ENCODE measurements at places on chromosomes 5 and 9.

GRCh38 chr9:26775391-26775790 is 117.2 kb downstream of the CAAP1 start:
- no peak for DNase-seq

DNA sequence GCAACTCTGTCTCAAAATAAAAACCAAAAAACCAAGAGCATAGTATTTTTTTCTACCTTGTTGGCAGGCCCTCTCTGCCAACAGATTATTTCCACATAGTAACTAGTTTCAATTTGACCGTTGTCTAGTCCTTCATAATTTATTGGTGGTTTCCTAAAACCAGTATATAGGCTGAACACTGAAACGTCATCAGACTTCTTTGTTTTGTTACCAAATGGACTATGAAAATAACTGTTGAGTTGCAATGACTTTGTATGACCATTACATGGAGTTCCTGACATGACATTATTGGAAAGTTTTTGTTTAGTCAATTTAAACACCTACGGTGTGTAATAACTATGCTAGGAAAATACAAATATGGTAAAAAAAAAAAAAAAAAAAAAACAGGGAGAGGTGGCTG is 1.7 kb downstream of the AGGF1 start:
- no peak for DNase-seq

DNA sequence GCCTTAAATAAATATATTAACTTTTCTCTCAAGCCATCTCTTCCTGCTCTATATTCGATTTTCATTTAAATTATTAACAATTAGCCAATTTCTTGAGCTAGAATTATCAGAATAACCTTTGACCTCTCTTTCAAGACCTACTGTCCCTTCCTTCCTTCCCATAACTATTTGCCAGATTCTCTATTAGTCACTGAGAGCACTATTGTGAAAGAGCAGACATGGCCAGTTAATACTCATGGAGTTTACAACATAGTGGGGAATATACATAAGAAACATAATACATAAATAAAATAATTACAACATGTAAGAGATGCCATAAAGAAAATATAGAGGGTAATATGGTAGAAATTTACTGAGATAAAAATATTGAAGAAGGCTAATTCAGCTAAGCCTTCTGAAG is 72.1 kb upstream of the CHD1 start:
- DNase-seq, result no peak

GRCh38 chr9:89732295-89732938 is 127.6 kb downstream of the GADD45G start:
- no peak for DNase-seq

DNA sequence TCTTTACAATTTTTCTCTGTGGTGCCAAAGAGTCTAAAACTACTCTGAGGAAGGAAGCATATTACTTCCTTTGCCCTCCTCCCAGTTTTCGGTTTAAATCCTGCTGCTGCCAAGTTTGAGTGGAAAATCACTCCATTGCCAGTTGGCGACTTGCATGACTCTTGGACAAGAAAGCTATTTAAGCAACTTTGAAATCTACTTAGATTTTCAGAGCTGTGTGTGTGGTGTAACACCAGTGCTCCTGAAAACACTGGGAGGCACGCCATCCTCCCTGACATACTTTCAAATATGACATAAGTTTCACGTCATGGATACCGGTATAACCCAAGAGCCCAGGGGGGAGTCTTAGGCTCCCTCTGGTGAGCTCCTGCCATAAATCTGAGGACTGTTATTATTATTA is 83.5 kb upstream of the RIOK2 start:
- DNase-seq, result no peak

GRCh38 chr5:173741729-173742431 is 125.4 kb upstream of the BOD1 start:
- DNase-seq, result no peak

DNA sequence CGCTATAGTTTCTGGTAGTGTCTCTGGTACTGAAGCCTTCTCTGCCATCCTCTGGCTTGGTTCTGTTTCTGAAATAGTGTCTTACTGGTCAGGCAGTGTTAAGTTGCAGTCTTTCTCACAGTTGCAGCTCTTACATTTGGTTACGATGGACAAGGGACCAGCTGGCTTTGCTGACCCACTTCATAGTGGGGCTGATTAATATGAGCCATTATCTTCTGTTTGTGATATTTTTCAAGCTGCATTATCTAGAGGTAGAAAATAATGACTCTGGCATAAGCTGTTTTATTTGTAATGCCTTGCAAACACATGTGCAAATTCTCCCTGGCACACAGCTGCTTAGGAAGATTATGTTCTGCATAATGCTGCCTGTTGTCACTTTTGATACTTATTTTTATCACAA is 199.1 kb downstream of the KDM4C start:
- no peak for DNase-seq

DNA sequence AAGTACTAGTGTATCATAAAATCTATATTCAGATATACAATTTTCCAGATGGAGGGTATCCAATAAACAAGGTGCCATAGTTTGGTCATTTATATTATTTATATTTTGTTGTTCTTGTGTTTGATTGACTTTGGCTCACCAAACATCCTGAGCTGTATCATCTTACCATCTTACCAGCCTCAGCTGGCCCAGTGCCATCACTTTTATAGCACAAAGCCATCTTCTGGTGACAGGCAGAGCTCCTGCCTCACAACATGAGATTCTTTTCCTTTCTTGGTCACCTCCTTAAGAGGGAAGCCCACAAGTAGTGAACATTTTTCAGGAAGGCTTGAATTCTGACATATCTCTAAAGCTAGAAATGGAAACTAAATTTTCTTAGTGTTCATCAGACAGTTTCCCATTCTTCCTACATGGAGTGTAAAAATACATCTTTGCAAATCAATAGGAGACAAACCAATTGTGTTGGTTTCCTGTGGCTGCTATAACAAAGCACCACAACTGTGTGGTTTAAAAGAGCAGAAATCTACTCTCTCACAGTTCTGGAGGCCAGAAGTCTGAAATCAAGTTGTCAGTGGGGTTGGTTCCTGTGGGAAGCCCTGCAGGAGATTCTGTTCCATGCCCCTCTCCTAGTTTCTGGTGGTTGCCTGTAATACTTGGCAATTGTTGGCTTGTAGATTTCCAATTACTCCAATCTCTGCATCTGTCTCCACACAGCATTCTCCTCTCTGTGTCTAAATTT is 341.8 kb downstream of the MAN2A1 start:
- no peak for DNase-seq

DNA sequence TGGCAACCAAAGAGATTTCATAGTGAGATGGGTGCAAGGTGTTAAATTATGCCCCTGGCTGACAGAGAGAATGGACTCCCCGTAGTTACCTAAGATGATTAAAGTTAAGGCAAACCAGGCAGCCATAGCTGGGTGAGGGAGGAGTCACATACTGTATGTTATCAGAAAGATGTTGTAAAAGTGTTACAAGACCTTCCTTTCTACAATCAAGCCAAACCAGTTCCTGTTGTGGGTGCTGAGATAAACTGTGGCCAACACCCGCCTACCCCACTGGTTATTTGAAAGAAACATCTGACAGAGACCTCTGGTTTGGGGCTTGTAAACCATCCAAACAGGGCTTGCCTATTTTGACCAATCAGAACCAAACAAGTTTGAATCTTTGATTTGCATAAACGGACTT is 684.7 kb upstream of the NUDT12 start:
- no peak for DNase-seq

DNA sequence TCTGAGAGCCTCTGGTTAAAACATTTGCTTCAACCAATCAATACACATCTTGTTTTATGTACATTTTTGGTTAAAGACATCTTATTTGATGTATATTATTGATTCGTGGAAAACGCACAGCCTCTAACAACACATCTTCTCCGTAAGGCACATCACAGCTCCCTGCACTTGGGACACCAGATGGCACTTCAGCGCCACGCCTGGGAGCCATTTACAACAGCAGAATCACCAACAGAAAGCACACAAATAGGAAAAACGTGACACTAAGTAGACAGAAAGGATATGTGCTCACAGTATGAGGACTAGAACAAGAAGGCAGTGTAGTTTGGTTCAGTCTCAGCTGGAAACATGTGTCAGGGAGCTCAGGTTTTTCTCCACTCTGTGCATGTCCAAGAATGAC is 199.7 kb downstream of the ROR2 start:
- DNase-seq, result no peak

DNA sequence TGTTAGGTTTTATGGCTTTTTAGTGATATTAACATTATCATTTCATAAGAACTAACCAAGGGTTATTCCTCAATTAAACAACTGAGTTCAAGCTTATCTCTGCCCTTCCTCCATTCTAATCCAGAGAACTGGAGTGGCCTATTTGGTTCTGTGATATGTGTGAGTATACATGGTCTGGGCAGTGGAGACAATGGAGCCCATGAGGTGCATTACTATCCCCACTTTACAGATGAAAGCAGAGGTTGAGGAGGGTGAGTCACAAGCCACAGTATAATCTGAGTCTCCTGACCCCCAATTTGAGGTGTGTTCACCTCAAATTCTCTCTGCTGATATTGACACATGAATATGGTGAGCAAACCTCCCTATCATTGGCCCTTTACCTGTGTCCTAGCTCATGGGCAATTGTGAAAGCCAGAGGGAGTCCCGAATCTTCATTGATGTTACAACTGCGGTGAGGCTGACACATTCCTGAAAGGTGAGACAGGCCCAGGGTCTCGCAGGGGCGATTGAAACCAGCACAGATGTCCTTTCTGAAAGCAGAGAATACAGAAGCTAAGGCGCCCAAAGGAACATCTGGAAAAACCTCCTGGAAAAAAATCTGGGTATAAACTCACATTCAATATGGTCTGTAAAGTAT is 217.2 kb downstream of the TARS1 start:
- DNase-seq, result no peak

- DNase-seq, result no peak
Observed at GRCh38 chr9:101114317-101114716, 85.8 kb downstream of the PLPPR1 start.

DNA sequence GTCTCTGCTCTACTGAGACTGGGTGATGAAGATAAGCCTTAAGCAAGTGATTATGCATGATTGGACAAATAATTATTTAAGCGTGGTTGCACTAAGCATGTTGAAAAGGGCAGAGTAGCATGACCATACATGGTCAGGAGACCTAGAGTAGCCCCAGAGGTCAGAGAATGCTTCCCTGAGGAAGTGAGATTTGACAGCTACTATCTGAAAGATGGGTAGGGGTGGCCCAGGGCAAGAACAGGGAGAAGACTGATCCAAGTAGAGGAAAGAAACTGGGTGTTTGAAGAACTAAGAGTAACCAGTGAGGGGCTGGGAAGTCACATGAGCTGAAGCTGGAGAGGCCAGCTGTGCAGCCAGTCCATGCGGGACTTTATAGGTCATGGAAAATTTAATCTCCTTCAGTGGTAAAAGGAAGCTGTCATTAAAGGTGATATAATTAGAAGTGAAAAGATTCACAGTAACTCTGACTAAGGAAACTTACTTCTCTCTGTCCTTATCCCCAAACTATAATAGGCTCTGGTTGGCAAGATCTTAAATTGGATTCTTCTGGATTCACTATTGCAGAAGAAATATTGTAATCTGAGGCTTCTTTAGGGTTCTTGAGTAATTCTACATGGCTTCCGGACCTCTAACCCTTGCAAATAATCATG is 35.2 kb downstream of the YIPF5 start:
- DNase-seq, result no peak

GRCh38 chr5:132865668-132866341 is 464 bp downstream of the GDF9 start:
- DNase-seq, result no peak

GRCh38 chr5:52041842-52042241 is 658.6 kb downstream of the ISL1 start:
- DNase-seq, result no peak

DNA sequence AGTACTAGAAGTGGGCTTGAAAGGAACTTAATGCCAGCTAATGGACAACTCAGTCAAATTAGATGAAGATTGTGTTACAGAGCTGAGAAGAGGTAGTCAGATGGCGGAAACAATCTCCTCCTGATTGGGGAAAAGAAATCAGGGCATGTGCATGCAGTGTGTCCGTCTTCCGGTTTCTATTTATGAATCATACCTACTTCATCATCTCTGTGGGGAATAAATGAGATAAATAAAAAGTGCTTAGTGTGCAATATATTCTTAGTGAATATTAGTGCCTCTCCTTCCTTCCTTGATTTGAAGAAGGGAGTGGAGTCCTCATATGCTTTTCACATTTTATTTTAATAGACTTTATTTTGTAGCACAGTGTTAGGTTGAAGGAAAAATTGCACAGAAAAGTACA is 108.7 kb upstream of the NFIL3 start:
- no peak for DNase-seq

DNA sequence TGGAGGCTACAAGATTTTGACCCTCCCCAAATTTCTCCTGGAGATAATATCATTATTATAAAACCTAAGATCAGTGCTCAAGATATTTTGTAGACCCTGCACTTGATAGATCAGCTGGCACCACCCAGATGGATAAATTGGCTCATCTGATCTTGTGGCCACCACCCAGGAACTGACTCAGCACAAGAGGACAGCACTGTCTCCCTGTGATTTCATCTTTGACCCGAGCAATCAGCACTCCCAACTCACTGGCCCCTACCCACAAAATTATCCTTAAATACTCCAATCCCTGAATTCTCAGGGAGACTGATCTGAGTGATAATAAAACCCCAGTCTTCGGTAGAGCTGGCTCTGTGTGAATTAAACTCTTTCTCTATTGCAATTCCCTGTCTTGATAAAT is 34.5 kb upstream of the TENT2 start:
- DNase-seq, result no peak

- no peak for DNase-seq
Observed at GRCh38 chr9:90309809-90310520, 332.7 kb downstream of the DIRAS2 start.

GRCh38 chr5:167720259-167720658 is 571.2 kb upstream of the WWC1 start:
- DNase-seq, result no peak

DNA sequence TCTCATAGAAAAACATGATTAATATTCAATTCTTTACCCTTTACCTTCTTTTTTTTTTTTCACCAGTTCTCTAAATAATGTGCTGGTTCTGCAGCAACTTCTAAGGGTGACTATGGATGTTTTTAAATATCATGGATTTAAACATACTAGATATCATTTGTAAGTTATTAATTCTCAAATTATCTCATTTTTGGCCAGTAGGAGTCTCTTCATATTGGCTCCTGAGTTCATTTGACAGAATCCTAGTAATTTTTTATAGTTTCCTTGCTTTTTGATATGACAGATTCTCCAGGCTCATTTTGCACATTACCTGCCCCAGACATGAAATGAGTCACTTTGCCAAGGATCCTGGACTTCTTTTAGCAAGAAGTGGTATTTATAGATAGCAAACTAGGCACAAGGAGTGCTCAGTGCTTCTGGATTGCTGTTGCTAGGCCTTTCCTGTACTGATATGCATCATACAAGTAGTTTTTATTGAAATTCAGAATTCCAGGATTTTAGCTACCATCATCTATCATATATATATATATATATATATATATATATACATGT is 201.3 kb upstream of the IL12B start:
- no peak for DNase-seq

GRCh38 chr5:69084195-69084594 is 9.6 kb upstream of the SLC30A5 start:
- no peak for DNase-seq

- DNase-seq, result no peak
Observed at GRCh38 chr5:81849770-81850367, 99.0 kb upstream of the SSBP2 start.
